ENCODE measurements at places on chromosomes 4 and X.

GRCh38 chr4:86472377-86473019, 112.6 kb upstream of the MAPK10 start:
- DNase-seq: no peak

- no peak for DNase-seq
These were observed 1.5 kb downstream of the NHSL2 start for GRCh38 chrX:71912156-71912555.

DNA sequence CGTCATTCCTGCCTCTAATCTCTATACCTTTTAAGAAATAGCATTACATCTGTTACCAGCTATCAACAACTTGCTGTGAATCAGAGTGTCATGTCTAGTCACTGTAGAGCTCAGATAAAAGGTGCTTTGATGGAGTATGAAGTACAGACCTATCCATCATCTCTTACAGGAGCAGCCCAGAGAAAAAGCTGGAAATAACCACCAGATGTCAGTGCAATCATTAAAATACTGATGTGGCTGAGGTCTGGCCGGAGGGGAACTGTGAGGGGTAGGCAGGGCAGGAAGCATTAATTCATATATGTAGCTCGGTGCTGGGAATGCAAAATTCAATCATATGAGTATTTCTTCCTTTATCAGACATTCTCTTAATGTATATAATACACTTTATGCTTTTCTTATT, 100.6 kb downstream of the AKAP4 start:
- no peak for DNase-seq

DNA sequence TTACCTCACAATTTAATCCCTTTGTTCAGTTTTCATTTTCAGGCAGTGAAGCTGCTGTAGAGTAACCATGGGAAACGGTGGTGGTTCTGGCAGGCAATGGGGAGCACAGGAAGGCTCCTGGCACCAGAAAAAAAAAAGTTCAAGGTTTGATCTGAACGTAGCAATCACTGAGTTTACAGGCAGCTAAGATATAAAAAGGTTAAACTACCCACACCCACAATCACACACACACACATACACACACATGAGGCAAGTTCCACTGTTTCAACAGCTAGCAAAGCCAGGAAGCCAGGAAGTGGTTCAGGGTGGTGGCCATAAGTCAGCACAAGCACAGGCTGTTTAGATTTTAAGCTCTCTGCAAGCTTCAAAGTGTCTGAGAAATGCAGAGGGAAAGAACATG, at the start of gene SULT1B1:
SULT1B1 (minus strand) TSS at position 166 of the 400 bp plus-strand sequence. CDS start 5,403 bp downstream, outside the sequence.
- DNase-seq: no peak

DNA sequence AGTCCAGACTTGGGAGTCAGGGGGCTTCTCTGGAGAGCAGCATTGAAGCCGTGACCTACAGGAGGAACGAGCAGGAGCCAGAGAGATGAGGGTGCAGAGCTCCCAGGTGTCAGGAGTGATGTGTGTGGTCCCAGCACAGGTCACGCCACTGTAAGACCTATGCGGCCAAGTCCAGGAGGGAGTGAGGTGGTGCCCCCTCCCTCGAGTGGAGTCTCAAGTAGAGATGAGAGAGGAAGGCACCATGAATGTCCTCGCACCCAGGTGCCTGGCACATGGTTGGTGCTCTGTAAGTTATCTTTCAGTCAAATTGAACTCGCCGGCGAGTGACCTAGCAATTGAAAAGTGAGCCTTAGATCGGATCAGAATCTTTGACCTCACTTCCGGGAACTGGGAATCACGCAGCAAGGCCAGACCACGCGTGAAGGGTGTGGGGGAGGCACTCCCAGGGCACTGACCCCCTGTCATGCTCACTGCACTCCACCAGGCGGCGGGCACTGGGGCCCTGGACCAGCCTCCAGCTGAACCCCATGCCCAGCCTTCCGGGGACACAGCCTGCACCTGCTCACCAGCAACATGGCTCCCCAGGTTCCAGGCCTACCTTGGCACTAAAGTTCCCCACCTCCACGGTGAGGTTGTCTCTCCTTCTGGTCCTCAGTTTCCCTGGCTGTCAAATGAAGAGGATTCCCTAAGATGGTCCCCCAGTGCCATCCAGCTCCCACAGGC, 127.4 kb downstream of the HMX1 start:
- no peak for DNase-seq
